Activated T-cell treated with anti-CD3 and anti-CD28 coated beads for 48 hours (primary cell): ENCODE measurements at places on chromosomes 11 and 22.

DNA sequence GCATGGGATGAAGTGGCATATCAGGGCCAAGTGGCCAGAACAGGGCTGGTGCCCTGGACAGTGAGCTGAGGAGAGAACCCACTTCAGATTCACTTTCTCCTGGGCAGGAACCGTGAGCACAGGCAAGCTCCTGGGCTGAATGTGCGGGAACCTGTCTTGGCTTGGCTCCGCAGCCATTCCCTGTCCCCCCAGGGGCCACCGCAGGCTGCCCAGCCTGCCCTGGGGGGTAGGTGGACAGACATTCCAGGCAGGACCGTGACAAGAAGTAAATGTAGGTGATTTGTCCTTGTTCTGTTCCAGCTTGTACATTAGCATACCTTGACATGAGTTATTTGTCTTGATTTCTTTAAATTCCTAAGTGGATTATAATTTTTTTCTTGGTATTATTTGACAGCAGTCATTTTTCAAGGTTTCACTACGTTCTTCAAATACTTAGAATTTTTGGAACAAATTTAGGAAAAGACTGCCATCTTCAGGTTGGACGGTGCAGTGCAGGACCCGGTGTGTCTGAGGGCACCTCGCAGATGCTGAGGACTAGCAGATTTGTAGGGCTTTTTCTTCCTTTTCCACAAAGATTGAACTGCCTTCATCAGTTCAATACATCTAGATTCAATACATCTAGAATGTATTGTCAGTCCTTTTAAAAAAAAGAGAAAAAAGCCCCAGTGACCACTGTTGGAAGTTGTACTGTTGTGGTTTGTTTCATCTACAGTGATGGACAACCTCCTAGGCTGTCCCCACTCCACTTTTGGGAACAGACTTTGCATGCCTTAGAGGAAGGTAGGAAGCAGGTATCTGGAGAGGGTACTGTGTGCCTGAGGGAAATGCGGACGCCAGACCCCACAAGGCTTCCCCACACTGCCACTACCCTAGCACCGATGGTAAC is 115.1 kb upstream of the RASSF10 start:
- peak; percentile 37 for DNase-seq

GRCh38 chr22:37492428-37493344 is 6.5 kb upstream of the MFNG start:
- peak; percentile 44 for DNase-seq

DNA sequence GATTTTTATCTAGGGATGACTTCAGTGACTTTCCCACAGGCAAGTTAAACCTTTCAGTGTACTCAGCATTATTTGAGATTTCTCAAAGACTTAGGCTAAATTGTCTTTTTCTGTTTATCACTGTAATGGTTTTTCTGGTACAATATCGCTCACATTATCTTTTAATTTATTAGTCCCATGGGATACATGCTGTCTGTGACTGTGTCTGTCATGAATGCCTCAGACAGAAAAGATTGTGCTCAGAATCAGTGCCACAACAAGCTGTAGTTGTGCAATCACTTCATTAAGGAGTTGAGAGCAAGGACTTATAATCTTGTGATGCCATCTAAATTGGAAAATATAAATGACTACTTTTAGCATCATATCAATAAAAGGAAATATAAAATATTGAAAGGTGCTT is 2374.2 kb upstream of the RAG2 start:
- DNase-seq, result no peak

DNA sequence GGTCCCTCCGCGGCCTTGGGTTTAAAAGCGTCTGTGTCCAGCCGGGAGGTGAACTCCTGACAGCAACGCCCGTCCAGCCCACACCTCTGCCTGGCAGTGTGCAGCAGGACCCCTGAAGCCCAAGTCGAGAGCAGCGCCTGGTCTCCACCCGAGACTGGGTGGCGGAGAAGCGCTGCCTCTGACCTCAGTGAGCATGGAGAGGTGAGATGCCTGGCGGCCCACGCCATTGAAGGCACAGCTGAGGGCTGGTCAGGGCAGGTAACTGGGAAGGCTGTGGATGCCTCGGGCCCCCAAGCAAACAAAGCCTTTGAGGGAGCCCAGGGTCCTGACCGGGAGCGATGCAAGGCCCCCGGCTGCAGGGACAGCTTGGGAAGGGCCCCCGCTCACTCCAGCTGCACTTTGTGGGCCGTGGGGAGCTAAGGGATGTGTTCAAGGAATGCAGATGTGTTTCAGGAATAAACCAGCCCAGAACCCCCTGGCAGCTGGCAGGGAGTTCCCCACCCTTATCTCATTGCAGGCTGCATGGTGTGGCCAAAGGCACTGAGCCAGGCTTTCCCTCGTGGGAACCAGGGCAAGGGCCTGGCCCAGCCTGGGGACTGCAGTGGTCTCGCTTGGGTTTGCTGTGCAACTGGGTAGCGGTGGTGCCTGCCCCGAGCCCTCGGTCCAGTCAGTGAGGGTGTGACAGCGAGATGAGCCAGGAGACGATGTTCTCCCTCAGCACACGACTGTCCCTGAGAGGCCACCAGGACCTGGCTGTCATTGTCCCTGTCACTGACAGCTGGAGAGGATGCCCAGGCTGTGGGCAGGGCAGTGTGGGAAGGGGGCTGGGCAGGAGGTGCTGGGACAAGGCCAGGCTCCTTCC is 92.5 kb downstream of the WNT7B start:
- DNase-seq, result no peak

GRCh38 chr11:117204283-117205080 is 5.3 kb downstream of the TAGLN start:
- DNase-seq, result no peak

- peak; percentile 28 for DNase-seq
Measured at GRCh38 chr11:73141031-73141308, 1.1 kb downstream of the FCHSD2 start.

DNA sequence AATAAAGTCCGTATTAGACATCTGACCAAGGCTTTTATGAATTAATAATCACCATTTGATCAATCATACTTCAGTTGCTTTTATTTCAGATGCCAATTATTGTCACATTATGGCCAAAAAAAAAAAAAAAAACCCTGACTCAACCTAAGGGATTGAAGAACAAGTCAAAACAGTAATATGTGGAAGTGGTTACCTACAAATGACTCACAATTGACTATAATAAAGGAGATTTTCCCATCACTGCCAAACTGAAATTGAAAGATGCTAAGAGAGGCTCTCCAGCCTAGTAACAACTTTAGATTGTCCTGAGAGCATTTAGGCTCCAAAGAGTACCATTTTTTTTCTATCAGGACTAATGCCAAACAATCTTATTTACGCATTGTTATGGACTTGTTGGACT is 35.2 kb downstream of the SOX6 start:
- no peak for DNase-seq

DNA sequence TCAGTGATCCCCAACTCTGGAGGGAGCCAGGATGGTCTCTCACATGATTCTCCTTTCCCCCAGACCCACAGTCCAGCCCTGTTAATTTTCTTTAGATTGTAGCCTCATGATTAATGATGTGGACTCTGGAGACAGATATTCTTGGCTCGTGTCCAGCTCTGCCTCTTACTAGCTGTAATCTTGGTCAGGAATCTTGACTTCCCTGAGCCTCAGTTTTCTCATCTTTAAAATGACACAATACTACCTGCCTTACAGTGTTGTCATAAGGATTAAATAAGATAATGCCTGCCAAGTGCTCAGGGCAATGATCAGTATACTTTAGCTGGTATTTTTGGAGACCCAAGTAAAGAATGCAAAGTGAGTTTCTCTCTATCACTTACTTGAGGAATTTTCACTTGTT is 60.0 kb downstream of the SPECC1L start:
- DNase-seq, result no peak

DNA sequence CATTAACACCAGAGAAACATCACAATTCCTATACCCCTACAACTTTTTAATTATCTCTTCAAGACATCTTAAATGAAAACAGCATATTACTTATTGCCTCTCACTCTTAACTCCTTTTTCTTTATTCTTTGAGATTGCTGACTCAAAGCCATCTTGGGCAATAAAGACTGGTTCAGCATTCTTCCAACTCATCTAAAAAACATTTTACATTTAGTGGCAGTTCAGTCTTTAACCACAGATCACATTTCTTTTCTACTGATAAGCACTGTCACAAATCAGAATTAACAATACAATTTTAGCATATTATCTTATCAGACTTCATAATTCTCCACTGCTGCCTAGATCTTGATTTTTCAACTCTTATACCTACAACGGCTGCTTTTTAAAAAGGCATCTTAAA is 34.0 kb downstream of the SIK3 start:
- no peak for DNase-seq

GRCh38 chr11:66881451-66881835 is 24.6 kb downstream of the LRFN4 start:
- no peak for DNase-seq

GRCh38 chr22:23787600-23787896 is 782 bp downstream of the SMARCB1 start:
- DNase-seq, result no peak

DNA sequence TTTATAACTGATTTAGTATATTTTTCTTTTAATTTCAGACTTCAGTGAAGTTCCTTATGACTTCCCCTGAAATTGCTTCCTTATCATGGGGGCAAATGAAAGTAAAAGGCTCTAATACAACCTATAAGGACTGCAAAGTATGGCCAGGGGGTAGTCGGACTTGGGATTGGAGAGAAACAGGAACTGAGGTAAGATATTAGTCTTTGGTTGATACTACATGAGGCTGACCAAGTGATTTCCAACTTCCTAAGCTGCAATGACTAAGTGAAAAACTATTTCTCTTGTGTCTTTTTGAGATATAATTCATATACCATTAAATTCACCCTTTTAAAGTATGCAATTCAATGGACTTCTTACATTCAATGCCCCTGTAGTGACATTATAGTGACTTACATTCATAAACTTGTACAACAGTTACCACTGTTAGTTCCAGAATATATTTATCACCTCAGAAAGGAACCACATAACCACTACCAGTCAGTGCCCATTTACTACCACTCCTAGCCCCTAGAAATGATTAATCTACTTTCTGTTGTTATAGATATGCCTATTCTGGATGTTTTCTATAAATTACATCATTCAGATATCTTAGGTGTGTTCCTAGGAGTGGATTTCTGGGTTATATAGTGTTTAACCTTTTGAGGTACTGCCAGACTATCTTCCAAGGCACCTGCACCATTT is 21.6 kb downstream of the AAMDC start:
- DNase-seq, result no peak

DNA sequence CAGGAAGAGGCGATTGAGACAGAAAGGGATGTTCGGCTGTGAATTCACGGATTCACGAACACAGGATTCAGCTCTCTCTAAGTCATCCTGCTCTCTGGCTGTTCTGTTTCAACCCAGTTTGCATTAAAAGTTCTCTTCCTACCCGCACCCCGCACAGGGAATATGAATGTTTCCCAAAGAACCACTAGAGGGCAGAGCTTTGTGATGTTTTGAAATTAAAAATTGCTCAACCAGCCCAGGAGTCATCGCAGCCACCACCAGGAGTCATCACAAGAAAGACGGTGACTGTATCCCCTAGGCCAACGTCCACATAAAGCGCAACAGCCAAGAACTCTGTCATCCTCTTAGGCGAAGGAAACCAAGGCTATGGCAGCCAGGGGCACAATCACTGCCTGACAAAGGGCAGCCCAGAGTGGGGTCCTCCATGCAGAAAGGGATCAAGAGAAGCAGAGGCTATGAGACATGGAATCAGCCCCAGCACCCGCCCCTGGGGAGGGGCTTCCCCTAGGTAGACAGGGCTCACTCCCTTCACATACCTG is 122.4 kb downstream of the WT1 start:
- peak; percentile 23 for DNase-seq

GRCh38 chr22:49301398-49302149 is 526.1 kb downstream of the BRD1 start:
- no peak for DNase-seq

DNA sequence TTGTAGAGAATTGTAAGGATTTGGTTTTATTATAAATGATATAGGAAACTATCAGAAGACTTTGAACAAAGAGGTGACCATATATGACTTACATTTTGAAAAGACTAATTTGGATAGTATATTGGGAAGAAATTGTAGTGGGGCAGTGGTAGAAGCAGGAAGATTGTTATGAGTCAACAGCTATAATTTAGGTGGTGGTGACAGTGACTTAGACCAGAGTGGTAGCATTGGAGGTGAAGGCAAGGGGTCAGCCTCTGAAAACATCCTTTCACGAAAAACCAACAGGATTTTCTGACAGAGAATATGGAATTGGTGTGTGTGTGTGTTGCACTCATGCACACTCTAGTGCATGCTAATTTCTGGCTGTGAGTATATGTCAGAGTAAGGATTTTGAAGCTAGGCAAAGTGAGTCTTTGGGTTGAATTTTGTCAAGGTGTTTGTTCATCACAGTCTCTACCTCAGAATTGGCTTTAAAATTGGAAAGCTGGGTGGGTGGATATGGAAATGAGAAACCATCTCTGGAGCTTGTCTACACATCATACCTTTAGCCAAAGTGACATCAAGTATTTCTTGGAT is 8.2 kb upstream of the HBE1 start:
- no peak for DNase-seq

GRCh38 chr11:34576331-34576730 is 44.6 kb upstream of the EHF start:
- DNase-seq, result no peak

DNA sequence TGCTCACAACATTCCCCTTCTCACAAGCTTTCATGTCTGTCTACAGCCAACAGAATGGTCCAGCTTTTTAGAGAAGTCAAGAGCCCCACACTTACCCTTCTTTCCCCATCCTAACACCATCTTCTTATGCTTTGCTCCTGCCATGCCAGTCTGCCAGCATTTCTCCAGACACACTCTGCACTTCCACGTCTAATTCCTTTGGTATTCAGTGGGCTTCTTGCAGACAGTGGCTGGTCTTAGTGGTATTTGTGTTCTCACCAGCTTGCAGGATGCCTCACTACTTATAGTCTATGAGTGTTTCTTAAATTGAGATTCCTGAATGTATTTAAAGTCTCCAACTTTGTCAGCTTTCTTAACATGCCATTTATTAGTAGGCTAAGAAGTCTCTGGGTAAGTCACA is 154.4 kb downstream of the BBOX1 start:
- no peak for DNase-seq

- DNase-seq, result no peak
Measured at GRCh38 chr11:548700-549603, 11.6 kb downstream of the LMNTD2 start.
